ENCODE measurements at places on chromosomes 12 and 14.

DNA sequence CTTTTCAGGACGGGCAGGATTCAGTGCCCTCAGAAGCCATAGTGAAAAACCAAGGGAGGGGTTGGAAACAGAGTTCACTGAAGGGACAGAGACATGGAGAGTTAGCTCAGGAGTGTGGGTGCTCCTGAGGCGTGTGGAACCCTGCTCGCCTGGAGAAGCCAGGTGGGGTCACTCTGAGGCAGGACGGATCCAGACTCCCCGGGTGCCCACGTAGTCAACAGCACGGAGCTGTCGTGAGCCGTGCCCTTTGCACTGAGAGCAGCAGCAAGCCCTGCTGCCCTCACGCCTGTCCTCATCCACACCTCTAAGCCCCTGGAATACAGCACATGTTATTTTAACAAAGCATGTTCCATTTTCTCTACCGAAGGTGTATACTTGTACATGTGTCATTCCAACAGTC, 114.7 kb downstream of the FBXL14 start:
- DNase-seq: no peak

DNA sequence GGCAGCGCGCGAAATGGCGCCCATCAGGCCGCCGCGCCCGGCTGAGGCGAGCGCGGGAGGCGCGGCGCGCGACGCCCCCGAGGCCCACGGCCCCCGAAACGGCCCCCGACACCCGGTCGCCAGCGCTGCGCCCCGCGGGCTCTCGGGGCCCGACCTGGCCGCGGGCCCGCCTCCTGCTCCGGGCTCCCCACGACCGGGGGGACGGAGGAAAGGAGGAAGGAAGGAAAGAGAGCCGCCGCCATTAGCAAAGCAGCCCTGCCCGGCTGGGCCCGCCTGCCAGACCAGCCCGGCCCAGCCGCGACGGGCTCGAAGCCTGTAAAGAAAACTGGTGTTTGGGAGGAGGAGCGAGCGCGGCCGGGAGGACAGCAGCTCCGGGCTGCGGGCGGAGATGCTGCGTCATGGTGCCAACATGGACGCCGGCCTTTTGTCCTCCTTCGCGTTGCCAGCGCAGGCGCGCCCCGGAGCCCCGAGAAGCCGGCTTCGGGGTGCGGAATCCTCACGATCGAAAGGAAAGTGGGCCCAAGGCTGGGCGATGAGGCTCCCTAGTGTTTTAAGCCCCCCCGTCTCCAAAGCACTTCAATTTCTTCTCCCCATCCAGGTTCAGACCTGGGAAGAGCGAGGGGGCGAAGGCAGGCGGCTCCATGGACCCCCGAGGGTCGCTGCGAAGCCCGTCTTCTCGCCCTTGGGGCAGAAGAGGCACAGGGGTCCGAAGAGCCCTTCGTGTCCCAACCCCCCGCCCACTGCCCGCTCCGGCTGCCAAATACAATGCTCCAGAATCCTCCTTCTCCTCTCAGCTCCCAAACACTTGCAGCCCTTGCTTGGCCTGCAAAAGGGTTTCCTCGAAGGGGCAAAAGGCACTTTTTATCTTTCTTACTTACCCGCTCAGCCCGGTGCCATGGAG, 2.9 kb upstream of the SETD1B start:
- DNase-seq: peak; percentile 84

DNA sequence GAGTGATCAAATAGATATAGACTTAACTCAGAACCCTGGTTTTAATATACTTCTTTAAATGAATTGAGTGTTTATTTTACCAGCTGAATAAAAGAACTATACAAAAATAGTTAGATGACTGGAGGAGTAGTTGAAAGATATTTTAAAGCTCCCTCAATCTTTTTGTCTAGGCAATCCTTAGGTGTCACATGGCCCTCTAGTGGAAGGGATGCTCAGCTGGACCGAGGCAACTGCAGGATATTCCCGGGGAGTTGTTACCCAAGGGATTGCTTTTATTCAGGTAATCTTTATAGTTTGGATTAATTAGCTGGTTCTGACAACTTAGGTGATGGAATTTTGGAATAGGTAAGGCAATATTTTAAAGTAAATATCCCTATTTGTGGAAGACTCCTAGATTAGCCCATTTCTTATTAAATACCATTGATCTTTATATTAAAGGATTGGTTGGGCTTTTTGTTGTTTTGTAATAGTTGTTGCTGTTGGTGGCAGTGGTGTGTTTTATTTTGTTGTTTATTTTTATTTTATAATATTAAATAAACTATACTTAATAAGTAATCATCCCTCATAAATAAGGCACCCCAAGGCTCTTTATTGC, 57.1 kb downstream of the ZDHHC17 start:
- peak; percentile 38 for DNase-seq

DNA sequence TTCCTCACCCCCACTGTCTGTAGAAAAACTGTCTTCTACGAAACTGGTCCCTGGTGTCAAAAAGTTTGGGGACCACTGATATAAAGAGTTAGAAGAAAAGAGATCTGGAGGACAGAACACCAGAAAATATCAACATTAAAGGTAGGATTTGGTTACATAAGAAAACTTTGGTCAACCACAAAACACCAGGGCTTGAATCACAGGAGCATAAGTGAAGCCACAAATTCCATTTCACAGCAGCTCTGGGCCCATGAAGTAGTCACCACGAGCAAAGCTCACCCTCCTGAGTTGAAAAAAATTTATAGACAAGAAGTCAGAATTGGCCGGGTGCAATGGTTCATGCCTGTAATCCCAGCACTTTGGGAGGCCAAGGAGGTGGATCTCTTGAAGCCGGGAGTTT, 19.4 kb downstream of the RALGAPA1 start:
- DNase-seq: peak; percentile 33

GRCh38 chr12:43290836-43291235, 261.2 kb downstream of the ADAMTS20 start:
- DNase-seq: no peak
